ENCODE measurements at places on chromosomes 5 and 9. TPM values are rescaled to one million over a fixed set of nuclear protein-coding genes. Genes with fewer than 3 reads are reported as not detected.

- no peak for DNase-seq
Measured at GRCh38 chr9:38382141-38382540, 10.4 kb upstream of the ALDH1B1 start.

RNF208 gene
- 7.2 TPM for total RNA-seq

GRCh38 chr9:119332522-119332921, 36.7 kb downstream of the BRINP1 start:
- DNase-seq = no peak

GRCh38 chr5:92977846-92978540, 603.0 kb downstream of the NR2F1-AS1 start:
- DNase-seq = no peak
